CD4-positive, CD25-positive, alpha-beta regulatory T cell (primary cell): ENCODE measurements at places on chromosomes 7 and 10.

DNA sequence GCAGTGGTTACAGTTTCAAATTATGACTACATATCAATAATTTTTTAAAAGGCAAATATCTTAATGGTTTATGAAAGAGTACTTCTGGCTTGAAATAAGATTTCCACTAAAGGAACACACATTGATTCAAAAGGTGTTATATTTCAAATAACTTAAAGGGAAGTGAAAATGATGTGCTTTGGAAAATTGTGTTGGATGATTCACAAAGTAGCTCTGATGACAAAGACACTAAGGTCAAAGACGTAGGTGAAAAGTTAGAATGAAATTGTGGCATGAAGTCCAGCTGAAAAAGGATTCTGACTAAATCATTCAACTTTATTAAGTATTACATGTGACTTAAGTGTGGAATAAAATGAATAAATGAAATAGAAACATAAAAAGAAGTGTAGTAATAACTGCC is 20.8 kb upstream of the OR2A5 start:
- no peaks in the 10 kb centered on the region for H3K36me3 ChIP-seq
- H3K4me3 ChIP-seq = no peak overlapping the region
- no peak overlapping the region for H3K27ac ChIP-seq
- H3K27me3 ChIP-seq = no peaks in the 10 kb centered on the region

DNA sequence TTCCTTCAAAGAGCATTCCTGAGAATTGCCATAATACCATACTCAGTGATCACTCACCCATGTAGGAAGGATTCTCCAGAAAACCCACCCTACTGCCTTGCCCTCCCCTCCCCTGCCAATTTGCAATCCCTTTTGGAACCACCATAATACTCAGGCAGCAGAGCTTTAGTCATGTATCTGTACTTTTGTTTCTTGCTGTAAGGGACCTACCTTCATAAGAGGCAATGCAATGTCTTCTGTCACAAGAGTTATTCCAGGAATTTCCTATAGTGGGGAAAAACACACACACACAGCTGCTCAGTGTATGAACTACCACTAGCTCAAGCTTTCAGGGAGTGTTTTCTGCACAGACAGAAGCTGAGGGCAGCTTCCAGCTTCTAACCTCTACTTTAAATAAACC is 67.0 kb downstream of the GSAP start:
- H3K36me3 ChIP-seq = no peaks in the 10 kb centered on the region
- peaks cover 38% of the 10 kb centered on the region for H3K4me1 ChIP-seq
- DNase-seq = no peak
- no peaks in the 10 kb centered on the region for H3K27me3 ChIP-seq

- no peaks in the 10 kb centered on the region for H3K36me3 ChIP-seq
- H3K4me1 ChIP-seq = no peaks in the 10 kb centered on the region
- no peak overlapping the region for H3K4me3 ChIP-seq
- no peak overlapping the region for H3K27ac ChIP-seq
- H3K27me3 ChIP-seq = peaks cover 2% of the 10 kb centered on the region
- no peak for DNase-seq
Measured at GRCh38 chr10:24446739-24447138, 237.8 kb downstream of the KIAA1217 start.

DNA sequence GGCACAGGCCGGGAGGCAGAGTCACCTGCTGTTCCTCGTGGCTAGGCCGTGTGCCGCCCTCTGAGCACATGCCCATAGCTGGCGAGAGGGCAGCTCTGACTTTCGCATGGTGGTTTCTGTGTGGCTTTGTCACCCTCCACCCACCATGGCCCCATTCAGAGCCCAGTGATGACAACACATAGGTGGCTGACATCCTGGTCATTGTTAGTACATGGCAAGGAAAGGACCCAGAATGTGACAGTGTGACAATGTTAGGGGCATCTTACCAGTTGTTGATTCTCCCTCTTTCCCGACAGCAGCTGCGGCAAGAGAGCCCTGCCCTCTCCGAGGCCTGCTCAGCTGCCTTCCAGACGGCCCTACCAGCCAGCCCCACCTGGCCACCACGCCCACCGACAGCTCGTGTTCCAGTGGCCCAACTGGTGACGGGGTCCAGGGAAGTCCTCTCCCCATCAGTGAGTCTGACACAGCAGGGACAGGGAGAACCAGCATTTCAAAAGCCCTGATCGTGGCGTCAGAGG is 52.2 kb downstream of the ZNF467 start:
- peaks cover 2% of the 10 kb centered on the region for H3K4me1 ChIP-seq
- H3K4me3 ChIP-seq = no peak overlapping the region
- no peak for DNase-seq
- H3K27ac ChIP-seq = no peak overlapping the region
- H3K36me3 ChIP-seq = peaks cover 33% of the 10 kb centered on the region

DNA sequence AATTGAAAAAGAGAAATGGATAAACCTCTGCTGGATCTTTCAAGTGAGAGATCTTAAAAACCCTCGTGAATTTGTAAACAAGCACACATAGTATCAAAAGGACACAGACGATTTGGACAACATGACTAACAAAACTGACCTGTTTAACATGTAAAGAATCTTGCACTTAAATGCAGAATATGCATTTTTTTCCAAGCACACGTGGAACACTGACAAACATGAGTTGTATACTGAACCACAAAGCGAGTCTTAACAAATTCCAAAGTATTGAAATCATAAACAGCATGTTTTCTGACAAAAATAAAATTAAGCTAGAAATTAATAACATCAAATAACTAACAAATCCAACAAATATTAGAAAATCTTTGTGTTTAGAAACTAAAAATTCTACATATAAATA is 65.0 kb upstream of the ZNF746 start:
- DNase-seq = no peak
- H3K27ac ChIP-seq = no peak overlapping the region
- peaks cover 42% of the 10 kb centered on the region for H3K36me3 ChIP-seq
- H3K27me3 ChIP-seq = no peaks in the 10 kb centered on the region
